HS-5 (cell line): ENCODE measurements at places on chromosomes 3 and 15.

- no peak for DNase-seq
Measured at GRCh38 chr15:92502336-92502735, 108.7 kb downstream of the ST8SIA2 start.

DNA sequence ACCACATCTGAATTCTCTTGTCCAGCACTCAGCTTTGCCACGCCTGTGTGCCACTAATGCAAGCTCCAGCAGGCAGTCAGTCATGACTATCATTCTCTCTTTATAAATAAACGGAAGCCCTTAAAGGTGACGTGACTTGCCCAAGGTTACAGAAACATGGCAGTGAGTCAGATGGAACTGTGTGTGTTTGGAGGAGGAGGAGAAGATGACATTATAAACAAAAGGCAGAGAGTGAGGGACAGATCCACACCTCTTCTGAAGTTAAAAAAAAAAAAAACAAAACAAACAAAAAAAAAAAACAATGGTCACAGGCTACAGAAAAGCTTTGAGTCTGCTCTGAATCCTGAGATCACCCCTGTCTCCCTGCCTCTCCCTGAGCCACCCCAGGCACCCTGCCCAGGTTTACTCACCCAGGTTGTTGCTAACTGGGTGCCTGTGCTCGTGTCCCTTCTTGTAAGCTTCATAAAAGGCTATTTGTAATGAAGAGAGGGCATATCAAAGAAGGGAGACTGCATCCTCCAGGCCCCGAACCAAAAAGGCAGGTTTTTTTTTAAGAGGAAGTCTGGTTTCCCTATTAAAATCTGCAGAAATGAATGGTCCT, 119.7 kb upstream of the PHLDB2 start:
- peak; percentile 75 for DNase-seq

DNA sequence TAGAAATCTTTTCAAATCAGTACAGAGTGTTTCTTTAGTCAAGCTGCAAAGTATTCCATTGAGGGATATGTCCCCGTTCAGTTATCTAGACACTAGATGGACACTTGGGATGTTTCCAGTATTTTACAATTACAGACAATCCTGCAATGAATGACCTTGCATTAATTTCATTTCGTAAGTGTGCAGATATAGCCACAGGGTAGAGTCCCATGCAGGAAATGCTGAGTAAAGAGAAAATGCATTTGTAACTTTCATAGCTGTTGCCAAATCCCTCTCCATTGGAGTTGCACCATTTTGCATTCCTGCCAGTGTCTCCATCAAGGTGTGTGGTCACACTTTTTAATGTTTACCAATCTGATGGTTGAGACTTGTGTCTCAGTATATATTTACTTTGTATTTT, 92.5 kb downstream of the LIPC start:
- no peak for DNase-seq

DNA sequence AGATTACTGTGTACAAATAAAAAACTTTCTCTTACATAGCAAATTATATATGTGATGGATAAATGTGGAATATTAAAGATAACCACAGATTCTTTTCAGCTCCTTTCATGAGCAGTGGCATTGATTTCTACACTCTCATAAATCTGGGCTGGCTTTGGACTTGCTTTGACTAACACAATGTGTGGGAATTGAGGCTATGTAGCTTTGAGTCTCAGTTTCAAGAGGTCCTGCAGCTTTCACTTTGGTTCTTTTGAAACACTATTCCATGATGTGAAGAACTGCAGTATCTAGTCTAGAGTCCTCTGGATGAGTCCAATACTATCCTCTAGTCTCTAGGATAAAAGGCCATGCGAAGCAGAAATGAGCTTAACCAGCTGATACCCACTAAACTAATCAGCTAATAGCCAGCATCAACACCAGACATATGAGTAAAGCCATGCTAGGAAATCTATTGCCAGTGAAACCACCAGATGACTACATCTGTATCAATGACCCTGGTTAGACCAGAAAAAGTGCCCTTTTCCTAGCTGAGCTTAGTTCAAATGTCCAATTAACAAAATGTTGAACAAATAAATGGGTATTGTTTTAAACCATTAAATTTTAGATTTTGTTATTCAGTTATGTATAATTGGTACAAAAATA, 274.9 kb upstream of the ZPLD1 start:
- no peak for DNase-seq

- DNase-seq, result no peak
Measured at GRCh38 chr3:124281453-124282316, 289.8 kb upstream of the ROPN1 start.

- DNase-seq, result no peak
Measured at GRCh38 chr15:96503276-96503675, 172.8 kb downstream of the NR2F2 start.

- DNase-seq, result no peak
Measured at GRCh38 chr3:2765002-2765579, 345.1 kb downstream of the IL5RA start.

GRCh38 chr3:62696011-62696410, 179.2 kb downstream of the CADPS start:
- DNase-seq, result no peak

DNA sequence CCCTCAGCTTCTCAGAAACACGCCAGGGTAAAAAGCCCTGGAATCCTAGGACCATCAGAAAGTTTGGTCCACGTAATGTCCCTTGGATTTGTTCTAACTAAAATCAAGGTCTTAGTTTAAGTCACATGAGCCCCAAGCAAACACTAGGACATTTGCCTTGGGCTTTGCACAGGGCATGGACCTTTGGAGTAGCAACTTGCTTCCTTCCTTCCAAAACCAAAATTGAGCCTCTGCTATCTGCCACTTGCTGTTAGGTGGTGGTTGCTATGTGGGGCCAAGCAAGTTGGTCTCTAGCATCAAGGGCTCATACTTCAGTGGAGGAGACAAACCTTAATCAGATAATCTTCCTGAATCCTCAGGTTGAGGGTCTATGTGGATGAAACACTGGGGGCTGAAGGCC, 4.0 kb upstream of the DAG1 start:
- no peak for DNase-seq

GRCh38 chr3:112667599-112667998, 26.7 kb upstream of the CCDC80 start:
- DNase-seq, result no peak

DNA sequence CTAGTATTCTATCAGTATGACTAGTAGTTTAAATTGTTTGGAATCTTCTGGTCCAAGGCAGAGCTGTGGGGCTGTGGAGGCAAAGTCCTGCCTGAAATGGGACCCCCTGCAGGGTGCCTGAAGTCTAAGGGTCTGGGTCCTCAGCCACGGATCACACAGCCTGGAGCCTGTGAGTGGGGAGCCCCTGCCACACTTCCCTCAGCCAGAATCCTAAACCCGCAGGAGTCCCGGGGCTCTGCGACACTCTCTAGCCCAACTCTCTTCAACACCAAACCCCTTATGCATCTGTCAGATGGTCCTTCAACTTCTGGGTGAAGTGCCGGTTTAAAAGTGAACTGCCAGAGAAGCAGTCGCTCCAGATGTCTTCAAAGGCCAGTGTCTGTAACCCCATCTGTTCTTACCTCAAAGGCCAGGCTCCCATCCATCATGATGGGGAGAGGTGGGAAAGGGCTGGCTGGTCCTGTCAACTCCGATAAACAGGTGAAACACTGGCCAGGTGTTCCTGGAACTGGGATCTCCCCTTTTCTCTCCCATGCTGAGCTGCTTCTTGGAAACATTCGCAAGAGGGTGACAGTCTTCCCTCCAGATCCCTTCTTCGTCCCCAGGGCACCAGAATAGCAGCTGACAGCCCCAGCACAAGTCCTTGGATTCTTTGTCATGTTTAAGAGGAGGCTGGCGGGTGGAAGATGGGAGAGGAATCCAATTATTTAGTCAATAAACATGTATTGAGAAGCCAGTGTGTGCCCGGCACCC, 45.6 kb downstream of the CPN2 start:
- DNase-seq, result no peak

GRCh38 chr15:97502038-97502437, 458.5 kb upstream of the ARRDC4 start:
- DNase-seq, result no peak

GRCh38 chr3:126052196-126053058, 31.5 kb downstream of the SLC41A3 start:
- DNase-seq, result no peak

GRCh38 chr15:23081271-23081670, 41.9 kb upstream of the TUBGCP5 start:
- no peak for DNase-seq

DNA sequence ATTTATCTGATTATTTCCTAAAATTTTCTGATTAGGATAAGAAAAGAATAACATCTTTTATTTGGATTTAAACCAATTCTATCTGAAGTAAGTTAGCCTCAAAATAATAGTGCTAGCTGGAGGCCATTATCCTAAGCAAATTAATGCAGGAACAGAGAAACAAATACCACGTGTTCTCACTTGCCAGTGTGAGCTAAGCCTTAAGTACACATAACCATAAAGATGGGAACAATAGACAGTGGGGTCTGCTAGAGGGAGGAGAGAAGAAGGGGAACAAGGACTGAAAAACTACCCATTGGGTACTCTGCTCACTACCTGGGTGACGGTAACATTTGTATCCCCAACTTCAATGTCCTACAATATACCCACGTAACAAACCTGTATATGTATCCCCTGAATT, 31.3 kb upstream of the LYSMD4 start:
- DNase-seq, result no peak

DNA sequence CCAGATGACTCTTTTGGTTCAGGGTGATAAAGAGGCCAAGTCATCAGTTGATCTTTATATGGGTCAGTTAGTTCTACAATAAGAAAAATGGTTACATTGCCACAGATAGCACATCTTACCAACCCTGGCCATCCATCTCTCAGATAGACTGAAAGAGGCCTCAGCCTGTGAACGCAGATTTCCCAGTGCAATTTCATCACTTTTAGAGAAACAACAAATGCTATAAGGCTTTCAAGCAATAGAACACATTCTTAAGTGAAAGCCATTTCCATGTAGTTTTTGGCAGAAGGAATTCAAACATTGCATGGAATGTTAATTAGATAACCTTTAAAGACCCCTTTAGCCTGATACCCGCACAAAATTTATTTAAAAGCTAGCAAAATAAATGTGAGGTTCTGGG, 200.6 kb upstream of the ZBTB20 start:
- no peak for DNase-seq

DNA sequence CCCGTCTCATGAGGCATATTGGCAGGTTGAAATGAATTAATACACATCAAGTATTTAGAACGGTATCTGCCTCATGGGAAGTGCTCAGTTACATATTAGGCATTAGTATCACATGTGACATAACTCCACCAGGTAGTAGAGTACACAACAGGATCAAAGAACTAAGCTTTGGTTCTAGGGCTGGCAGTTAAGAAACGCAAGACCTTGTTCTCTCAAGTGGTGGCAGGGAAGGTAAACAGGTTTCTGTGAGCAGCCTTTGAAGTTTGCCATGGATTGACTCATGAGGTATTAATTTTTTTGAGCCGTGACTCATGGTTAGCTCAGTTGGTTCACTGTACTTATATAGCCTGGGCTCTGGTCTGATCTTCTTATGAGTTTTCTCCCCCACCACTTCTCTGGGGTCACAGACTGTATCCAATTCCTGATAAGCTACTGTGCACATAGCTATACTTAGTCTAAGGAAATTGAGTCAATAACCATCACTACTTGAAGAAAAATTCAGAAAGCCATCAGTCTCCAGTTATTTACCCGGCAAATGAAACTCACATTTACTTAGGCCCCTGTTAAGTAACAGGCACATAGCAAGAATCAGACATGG, 155.6 kb upstream of the STT3B start:
- peak; percentile 86 for DNase-seq

GRCh38 chr3:67587811-67588210, 66.6 kb downstream of the SUCLG2 start:
- no peak for DNase-seq

- DNase-seq, result peak; percentile 63
Measured at GRCh38 chr15:74399511-74400312, 32.3 kb upstream of the CYP11A1 start.

- no peak for DNase-seq
Measured at GRCh38 chr15:31792611-31793199, 237.6 kb upstream of the CHRNA7 start.

DNA sequence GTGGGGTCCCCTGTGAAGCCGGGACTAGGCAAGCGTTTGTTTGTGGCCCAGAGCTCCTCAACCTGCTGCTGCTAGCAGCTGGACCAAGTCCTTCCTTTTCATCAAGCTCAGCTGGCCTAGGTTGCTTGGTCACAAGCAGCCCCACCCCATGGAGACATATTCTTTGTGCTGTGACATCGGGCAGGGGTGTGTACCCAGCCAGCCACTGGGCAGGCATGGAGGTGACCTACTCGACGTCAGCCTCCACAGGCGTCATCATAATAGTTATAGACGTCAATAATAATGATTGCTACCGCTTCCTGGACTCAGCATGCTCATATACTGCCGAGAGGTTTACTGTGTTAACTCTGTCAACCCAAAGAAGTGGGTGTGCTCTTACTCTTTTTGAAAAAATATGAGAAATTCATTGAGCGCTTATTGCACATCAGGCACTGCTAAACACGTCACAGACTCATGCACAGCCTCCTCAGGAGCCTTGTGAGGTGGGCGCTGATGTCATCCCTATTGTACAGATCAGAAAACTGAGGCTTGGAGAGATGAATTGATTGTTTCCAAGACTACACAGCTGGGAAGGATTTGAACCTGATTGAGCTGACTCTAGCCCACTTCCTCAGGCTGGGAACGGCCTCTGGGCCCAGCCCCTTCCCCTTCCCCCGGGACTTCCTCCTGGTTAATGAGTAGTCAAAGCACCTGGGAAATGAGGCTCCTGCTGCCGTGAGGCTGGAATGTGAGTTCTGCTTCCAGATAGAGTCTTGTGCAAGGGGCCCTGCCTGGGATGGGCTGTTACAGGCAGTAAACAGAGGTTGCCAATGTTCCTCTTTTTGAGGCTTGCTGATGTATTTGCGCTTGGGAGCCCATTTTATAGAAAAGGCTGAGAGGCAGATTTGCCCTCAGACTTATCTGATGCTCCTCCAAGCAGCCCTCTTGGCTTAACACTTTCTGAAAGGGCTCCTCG, 16.2 kb downstream of the SLC6A6 start:
- no peak for DNase-seq

DNA sequence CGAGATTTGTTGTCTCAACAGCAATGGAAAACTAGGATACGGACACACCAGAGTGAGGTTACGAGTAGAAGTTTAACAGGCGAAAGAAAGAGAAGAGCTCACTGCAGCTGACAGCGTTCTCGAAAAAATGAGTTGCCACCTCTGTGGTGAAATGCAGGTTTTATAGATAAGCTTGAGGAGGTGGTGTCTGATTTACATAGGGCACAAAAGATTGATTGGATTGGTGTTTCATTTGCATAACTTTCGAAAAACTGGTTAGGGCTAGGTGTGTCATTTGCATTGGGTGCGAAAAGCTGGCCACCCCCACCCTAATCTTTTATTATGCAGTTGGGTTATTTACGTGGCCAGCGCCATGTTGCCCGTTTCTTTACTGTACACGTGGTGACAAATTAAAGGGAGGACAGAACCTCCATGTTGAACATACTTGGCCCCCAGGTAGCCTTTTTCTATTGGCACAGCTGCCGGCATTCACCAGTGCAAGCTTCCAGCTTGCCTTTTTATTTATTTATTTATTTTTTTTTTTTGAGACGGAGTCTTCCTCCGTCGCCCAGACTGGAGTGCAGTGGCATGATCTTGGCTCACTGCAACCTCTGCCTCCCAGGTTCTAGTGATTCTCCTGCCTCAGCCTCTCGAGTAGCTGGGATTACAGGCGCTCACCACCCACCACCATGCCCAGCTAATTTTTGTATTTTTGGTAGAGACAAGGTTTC, 8.3 kb downstream of the IFT122 start:
- no peak for DNase-seq

- DNase-seq, result no peak
Measured at GRCh38 chr3:8516047-8516661, 14.5 kb downstream of the LMCD1 start.
